Activated CD4-positive, alpha-beta T cell treated with anti-CD3 and anti-CD28 coated beads, Interleukin-2, amount 10 ng/mL, durations not matched to agents 24 days and 14 days (primary cell): ENCODE measurements at places on chromosomes 12 and 14. TPM values are rescaled to one million over a fixed set of nuclear protein-coding genes. Genes with fewer than 3 reads are reported as not detected.

TMTC1 gene
- total RNA-seq = 0.49 and 0.73 TPM in 2 replicates

DNA sequence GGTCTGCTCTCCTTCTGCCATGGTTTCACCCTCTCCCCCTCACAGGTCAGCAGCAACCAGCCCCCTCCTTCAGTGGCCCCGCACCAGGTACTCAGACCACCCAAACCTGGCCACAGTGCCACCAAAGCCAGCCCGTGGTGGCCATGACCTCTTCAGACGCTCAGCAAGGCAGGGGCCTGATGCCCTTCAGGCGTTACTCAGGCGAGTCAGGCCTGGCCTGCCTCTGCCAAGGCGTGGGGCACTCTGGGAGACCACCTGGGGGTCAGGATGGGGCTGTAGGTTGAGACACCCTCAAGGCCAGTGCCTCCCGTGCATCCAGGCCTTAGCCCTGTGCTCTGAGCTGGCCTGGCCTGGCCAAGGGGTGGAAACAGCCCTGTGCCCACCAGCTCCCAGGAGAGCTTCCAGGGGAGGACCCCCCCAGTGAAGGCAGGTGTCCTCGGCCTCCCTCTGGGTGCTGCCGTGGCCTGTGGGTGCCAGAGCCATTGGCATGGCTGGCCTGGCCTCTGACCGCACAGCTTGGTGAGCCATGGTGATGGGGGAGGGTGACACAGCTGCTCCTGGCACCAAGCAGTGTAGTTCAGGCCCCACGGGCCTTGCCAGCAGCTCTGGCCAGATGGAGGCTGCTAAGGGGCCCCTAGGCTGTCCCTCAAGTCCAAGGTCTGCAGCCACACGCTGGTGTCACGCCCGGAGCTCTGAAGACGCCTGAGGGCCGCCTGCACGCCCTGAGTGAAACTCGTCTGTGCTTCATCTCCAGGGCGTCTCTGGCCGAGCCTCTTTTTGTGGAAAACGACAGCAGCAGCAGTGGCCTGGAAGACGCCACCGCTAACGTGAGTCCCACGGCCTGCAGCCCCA is 15.1 kb downstream of the XRCC3 start:
- peaks cover 34% of the 10 kb centered on the region for H3K36me3 ChIP-seq
- DNase-seq = no peak

GRCh38 chr12:126051611-126052107 is 986.4 kb downstream of the AACS start:
- DNase-seq = no peak
- H3K27me3 ChIP-seq = no peaks in the 10 kb centered on the region
- no peak overlapping the region for H3K27ac ChIP-seq
- no peaks in the 10 kb centered on the region for H3K36me3 ChIP-seq
- no peak overlapping the region for H3K4me3 ChIP-seq

PPM1A gene
- total RNA-seq = 42.9 and 43.9 TPM in 2 replicates

DNAJC22 gene
- total RNA-seq = not detected in 2 replicates

DCN gene
- not detected in 2 replicates for total RNA-seq

KLRC1 gene
- not detected in 2 replicates for total RNA-seq

RNASE7 gene
- not detected in 2 replicates for total RNA-seq

CFAP73 gene
- total RNA-seq = not detected in 2 replicates

DNA sequence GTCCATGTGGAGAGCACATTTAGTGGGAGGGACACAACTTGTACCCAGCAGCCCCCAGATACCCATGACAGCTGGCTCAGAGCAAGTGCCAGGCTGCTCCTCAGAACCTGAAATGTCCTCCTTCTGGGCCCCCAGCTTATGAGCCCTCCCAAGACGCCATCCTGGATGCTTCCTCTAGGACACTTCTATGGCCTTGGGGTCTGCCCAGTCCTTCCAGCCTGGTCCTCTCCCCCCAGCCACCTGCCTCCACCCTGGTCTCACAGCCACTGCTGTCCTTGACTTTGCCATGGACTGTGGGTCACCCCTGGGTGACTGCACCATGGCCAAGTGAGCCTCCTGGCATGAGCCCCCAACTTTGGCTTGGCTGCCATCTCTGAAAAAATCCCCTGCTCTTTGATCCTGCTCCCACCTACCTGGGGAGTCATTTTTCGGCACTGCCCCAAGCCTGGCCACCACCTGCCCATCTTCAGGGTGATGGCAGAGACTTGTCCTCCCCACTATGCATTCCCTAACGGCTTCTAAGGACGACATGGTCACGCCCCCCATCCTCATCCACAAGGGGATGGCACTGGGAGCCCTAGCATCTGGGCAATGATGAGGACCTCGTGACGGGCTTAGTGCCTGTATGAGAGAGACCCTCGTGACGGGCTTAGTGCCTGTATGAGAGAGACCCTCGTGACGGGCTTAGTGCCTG is 323.7 kb downstream of the TMEM121 start:
- no peaks in the 10 kb centered on the region for H3K27me3 ChIP-seq
- no peaks in the 10 kb centered on the region for H3K4me1 ChIP-seq
- DNase-seq = peak; percentile 41
- H3K27ac ChIP-seq = no peak overlapping the region
- H3K36me3 ChIP-seq = peaks cover 8% of the 10 kb centered on the region
- no peak overlapping the region for H3K4me3 ChIP-seq

DNA sequence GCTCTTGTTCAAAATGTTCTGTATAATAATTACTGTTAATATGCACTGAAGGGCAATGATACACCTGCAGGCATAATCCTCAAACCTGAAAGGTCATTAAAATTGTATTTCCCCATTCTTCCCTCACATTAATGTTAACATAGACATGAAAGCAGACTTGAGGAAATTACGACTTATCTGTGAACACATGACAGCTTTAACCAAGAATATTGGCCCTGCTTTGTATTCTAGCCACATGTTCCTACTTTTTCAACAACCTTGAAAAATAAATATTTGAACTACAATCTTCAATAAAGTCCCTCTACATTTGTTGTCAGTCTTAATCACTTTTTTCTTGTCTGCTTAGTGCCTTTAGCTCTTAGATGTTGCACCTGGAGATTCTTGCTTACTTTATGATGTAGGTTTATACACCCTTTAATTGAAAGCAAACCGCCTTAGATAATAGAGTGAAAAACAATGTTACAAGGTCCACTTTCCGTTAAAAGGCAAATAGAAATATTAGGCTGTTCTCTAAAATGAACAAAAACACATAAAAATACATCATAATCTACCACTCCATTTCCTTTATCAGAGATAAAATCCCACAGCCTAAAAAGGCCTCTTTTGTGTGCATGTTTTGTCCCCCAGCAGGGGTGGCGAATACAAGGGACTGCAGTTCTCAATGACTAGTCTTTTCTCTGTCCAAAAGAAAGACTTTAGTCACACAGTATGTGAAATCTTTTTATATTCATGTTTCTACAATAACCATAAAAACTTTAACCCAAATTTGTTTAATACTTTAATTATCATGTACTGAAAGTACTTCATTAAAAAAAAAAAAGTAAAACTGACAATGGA is 55.9 kb downstream of the ZFC3H1 start:
- peaks cover 66% of the 10 kb centered on the region for H3K36me3 ChIP-seq
- no peak overlapping the region for H3K4me3 ChIP-seq
- no peak overlapping the region for H3K27ac ChIP-seq
- no peaks in the 10 kb centered on the region for H3K27me3 ChIP-seq
- DNase-seq = no peak
- H3K4me1 ChIP-seq = peaks cover 9% of the 10 kb centered on the region

DNA sequence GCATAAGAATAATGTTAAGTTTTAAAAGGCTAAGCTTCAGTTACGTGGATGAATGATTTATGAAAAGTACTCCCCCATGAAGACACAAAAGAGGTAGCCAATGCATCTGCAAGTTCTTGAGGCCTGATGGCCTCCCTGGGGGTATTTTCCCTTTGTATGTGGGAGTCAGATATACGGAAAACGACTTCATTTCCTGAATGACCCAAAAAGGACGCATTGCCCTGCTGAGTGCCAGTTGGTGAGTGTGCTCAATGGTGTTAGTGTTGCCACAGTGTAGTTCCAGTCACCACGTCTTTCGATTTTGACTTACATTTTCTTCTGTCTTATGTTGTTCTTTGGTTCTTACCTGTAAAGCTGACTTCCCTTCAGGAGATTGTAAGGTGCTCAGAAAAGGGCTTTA is 8.0 kb downstream of the ETV6 start:
- H3K36me3 ChIP-seq = peaks cover 61% of the 10 kb centered on the region
- H3K4me3 ChIP-seq = no peak overlapping the region
- no peaks in the 10 kb centered on the region for H3K27me3 ChIP-seq
- no peak for DNase-seq
- peaks cover 79% of the 10 kb centered on the region for H3K4me1 ChIP-seq
